ENCODE measurements at places on chromosomes 7 and 10.

DNA sequence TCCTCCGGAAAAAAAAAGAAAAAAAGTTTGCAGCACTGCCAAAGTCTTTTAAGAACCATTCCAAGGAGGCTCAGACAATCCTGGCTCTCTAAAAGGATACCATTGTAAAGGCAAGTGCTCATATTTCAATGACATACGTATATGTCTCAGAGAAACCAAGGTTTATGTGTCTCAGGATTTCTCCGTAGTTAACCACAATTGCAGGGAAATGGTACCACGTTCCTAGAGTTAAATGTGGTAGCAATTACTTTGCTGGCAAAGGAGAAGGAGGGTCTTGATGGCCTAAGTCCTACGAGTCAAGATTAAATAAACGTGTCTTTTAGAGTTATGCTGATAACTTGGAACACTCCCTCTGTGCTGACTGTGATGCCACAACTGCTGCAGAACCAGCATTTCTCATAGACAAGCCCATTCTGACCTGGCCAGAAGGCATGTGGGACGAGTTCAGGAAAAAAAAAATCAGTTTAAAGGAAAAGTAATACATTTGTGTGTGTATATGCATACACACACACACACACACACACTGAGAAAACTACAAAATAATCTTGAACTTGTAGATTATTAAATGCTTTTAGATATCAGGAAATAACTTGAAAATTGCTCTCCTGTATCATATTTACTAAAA, 245.9 kb downstream of the FGFR2 start:
- no peak for DNase-seq

DNA sequence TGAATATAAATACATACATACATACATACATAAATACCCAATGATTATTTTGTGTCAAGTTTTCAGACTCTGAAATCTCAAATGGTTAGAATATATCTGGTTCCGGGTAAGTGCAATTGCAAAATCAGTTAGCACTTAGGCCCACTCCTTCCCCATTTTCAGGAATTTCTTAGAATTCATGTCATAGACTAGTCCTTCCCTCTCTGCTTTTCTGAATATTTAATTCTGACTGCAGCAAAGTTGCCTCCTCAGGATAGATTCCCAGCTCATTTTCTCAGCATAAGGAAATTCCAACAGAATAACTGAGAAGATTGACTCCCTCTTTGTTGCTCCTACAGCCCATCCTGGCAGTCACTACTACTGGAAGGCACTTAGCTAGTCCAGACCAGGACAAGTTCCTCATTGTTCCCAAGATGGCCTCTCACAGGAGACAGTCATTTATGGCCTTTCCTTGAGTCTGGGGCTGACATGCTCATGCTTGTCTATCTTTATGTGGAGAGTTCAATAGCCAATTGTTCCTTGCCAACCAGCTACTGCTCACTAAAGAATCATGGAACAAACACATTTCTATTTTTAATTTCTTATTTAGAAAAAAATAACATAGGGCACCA, 142.9 kb upstream of the ITGB1 start:
- DNase-seq = no peak

DNA sequence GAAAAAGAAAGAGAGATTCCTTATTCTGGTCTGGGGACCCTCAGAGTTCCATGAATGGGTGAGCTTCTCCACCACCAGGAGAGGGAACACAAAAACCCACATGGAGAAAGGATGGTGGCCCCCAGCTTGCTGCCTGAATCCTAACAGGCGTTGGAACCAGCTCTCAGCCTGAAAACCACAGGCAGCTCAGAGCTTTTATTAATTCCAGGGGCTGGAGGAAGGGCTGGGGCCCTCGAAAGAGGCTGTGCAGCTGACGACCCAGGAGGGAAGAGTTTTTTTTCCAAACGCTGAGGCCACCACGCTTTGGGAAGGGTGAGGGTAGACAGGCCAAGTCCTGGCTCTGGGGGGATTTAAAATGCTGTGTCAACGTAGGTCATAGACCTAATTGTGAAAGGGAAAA, 10.8 kb upstream of the ELN start:
- DNase-seq = no peak

DNA sequence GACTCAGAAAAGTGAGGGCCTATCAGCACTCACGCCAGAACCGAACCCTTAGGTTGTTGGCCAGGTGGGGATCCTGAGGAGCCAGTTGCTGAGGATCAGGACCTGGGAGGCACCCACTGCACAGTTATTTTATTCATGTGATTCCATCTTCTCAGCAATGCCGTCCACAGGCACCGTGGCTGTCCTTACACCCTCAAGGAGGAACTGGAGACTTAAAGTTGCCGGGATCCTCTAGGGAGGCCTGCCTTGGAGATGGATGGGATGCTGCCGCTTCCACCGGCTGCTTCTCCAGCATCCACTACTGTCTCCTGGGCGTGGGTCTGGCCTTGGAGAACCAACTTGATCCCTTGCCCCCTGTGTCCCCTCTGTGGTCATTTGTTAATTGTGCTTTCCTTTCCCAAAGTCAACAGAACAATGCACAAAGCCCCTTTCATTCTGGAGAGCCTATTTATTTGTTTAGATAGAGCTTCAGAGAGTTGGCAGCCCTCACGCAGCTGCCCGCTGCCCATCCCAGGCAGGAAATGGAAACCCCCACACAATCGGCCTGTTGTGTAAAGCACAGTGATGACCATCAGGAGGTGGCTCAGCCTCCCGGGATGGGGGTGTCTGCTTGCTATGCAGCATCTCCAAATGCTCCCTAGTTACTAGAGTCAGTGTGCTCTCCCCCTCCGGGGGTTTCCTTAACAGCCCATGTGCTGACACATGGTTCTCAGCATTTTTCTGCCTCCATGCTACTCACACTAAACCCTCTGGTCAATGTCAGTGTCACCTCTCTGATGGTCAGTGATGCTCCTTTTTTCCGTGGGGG, 52.9 kb upstream of the IGFBP3 start:
- DNase-seq = no peak

GRCh38 chr7:74690474-74690873, 33.0 kb downstream of the GTF2I start:
- no peak for DNase-seq

DNA sequence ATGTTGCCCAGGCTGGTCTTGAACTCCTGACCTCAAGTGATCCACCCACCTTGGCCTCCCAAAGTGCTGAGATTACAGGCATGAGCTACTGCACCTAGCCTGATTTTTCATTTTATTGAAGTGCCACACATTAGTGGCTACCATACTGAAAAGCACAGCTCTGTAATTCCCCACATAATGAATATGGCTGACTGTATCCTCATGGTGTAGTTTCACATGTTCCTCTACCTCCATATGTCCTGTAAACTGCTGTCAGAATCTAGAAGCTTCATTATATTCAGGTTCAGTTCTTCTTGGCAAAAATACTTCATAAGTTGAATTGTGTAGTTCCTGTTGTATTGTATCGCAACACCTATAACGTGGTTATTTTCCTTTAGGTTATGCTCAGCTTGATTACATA, 11.1 kb downstream of the JMJD1C start:
- DNase-seq = no peak

DNA sequence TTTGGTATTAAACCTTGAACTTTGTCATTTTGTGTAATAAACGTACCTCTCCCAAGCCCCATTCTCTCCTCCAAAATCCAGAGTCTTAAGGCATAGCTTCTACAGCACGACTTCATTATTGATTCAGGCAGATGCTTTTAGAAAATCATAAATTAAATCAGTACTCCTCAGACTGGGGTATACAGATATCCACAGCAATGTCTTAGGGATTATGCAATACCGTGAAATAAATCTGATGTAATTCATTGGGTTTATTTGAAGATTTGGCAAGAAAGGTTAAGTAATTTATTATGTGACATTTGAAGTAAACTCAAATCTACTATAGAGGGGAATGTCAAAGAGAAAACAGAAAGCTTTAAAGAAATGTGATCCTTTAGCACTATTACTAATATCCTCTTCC, 246.1 kb upstream of the PLXDC2 start:
- no peak for DNase-seq

DNA sequence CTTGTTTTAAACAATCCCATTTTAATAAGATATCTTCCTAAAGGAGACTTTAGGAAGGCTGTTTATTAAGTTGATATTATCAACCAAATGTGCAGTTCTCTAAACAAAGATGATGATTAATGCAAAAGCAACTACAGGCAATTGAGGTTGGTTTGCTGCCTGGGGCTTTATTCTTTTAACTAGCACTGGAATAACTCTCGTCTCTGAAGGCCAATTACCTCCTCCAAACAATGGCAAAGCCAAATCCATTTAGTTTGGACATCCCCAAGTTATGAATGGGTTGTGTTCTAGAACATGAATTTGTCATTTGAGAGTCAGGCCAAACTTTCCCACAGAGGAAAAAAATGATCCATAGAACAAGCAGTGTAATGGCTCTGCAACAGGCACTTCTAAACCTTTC, 114.1 kb downstream of the SLC16A9 start:
- no peak for DNase-seq

DNA sequence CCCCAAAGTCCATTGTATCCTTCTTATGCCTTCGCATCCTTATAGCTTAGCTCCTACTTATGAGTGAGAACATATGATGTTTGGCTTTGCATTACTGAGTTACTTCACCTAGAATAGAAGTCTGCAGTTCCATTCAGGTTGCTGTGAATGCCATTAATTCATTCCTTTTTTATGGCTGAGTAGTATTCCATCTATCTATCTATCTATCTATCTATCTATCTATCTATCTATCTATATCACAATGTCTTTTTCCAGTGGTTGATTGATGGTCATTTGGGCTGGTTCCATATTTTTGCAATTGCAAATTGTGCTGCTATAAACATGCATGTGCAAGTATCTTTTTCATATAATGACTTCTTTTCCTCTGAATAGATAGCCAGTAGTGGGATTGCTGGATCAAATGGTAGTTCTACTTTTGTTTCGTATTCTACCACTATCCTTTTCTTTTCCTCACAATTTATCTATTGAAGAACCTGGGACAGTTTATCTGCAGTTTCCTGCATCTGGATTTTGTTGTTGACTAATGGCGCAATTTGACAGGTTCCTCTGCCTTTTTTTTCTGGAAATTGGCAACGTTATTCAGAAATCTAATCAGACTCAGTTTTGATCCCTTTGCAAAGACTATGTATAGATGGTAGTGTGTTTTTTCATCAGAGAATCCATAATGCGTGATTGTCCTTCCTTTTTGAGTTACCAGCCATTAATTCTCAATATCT, 287.2 kb downstream of the ARL4A start:
- DNase-seq = no peak

- DNase-seq = no peak
Measured at GRCh38 chr10:45375101-45375500, 1.1 kb downstream of the ALOX5 start.

GRCh38 chr7:151083071-151083823, at the start of gene TMUB1:
Gene TMUB1 (minus strand): TSS chr7:151083493. CDS start chr7:151082563, 930 bp downstream.
- peak; percentile 52 for DNase-seq

GRCh38 chr10:71774916-71775702, 1.8 kb upstream of the VSIR start:
- DNase-seq = no peak

GRCh38 chr7:36473454-36474282, 84.0 kb downstream of the ANLN start:
- peak; percentile 72 for DNase-seq

DNA sequence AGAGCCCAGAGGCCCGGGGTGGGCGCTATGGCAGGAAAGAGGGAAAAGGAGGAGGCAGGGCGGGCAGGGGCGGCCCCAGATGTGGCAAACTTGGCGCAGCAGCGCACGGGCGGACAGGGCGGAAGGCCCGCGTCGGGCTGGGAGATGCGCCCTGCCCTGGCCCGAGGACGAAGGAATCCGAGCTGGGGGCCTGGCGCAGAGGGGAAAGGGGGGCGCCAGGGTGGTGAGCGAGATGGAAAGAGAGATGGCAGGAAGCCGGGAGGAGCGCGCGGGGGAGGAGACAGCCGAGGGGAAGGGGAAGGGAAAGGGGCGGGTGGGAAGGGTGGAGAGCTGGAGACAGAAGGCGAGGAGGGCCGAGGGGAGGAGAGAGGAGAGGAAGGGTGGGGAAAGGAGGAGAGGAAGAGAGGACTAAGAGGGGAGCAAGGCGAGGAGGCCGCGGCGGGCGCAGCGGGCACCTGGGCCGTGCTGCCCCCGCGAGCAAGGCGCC, at the start of gene MARVELD1:
Gene MARVELD1, plus strand, starts transcription at position 392 of the 487 bp plus-strand sequence. CDS start 147 bp downstream, outside the sequence.
- DNase-seq = peak; percentile 94

DNA sequence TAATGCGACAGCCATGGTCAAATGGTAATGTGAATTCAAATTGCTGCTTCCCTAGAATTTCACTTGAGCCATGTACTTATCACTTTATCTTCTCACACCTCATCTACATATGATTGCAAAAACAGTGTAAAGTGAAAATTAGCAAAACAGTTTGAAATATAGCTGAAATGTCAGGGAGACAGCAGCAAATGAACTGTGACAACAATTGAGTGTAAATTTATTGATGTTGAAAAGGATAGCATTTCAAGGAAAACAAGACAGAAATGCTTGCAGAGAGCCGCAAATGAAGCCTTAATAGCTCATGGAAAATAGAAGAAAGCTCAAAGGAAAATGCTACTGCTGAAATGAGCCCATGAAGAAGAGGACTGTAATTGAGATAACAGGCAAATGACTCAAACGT, 516.2 kb upstream of the POT1 start:
- no peak for DNase-seq

DNA sequence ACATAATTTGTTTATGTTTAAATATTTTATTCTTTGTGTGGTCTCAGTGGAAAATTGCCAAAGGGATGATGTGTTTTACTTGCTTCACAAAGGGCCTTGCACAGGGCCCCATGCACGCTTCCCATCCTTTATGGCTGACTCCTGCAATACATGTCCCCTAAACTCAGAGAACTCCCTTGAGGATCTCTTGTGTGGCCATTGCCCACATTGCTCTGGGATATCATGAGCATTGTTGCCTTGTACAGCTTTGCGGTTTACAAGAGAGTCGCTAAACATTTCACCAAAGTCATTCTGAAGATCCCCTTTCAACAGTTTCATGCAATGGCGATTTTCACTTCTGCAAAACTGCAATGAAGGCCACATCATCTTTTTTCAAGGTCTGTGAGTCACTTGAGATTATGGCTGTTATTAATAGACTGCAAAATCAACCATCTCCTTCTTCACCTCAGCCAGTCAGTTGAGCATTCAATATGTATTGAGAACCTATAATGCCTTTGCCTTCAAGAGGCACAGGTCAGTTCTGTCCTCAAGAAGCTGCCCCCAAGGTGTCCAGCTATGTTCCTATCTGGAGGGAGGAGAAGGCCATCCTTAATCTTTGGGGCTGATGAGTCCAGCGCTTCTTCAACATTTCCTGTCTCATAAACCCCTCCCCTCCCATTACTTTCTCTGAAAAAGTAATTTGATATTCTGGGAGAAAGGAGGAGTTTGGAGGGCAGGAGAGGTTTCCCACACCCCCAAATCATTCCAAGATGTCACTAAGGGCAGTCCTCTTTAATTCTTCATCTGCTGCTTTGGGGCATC, 108.1 kb downstream of the CCDC71L start:
- no peak for DNase-seq

- DNase-seq = no peak
Measured at GRCh38 chr10:15539262-15539661, 168.2 kb upstream of the FAM171A1 start.

DNA sequence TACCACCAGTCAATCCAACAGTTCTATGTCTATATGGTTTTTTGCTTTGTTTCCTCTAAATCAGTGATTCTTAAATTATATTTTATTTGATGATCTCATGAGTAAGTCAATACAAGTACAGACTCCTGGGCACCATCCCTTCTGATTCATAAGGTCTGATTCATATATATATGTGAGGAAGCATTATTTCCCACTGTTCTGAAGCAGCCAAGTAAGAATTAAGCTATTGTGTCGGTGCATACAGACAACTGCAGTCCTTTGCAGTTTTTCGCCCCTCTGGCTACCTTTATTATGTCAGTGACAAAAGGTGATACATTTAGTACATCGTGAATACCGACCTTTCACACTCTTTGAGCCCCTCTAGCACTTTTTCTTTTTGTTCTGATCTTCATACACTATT, 1079.6 kb upstream of the C7orf33 start:
- DNase-seq = no peak

- peak; percentile 88 for DNase-seq
Measured at GRCh38 chr7:43925984-43926797, at the start of gene UBE2D4. Gene UBE2D4 (plus strand): TSS chr7:43926436. CDS start chr7:43926533, 97 bp downstream.

All from iPS-NIHi11 (cell line).